HFFc6 (cell line): ENCODE measurements at places on chromosomes 7 and 10.

DNA sequence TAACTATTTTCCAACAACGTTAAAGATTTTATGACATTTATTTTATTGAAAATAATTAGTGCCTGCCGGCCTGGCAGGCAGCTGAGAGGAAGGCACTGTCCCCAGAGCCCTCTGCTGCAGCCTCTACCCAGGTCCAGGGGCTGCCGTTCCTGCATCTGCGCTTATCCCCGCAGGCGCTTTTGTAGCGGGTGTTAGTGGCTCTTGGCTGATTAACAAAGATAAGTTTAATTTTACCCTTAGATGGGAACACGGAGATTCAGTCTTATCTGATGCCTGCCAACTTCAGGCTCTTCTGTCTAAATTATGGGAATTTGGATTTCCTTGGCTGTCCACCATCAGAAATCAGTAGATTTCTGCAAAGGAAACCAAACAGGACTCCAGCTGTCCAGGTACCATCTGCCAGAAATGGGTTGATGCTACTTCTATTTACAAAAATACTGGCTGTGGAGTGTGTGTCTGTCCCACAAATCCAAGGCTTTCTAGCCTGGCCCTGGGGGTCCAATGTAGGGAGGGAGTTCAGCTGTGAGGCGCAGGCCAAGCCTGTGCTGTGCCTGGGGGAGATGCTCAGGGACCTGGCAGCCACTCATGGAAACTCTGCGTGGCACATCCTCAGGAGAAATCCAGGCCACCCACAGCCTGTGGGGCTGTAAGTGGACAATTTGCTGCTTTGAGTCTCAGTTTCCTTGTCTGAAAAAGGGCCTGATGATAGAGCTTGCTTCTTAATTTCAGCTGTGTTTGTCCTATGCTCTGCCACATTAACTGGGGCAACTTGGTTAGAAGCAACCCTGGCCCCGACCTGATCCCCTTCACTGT lies 62.0 kb upstream of the IGFBP3 start:
- no peak for DNase-seq

GRCh38 chr10:126199221-126199998 lies 188.9 kb downstream of the ADAM12 start:
- peak; percentile 87 for DNase-seq

DNA sequence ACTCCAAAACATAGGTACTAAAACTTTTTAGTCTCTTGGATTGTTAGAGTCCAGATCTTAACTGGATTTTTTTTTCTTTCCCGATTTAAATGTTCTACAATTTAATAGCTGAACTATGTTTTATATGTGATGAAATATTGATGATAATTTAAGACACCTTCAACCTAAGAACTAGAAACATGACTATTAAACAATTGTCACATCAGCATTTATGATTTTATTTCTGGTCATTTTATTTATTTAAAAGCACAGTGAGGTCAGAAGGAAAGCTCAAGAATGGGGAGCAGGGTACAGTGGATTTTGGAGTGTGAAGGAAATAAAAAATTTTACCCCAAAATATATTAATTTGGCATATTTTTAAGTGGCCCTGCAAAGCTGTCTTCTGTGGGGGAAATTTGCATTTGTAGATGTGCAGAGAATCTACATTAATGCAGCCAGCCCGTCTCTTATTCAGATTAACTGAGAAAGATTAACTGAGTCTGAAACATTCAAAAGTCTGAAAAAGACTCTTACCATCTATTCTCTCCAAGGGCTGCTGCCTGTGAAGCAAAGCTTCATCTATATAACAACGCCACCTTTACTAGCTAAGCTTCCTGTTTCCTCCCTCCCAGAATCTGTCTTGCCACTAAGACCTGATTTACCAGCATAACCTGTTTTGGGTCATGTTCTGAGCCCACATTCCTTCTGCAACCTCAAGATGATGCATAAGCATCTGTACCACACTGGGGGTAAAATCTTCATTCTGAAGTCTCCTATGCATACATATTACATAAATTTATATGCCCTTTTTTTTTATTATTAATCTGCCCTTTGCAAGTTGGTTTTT lies 86.4 kb downstream of the TMEM106B start:
- no peak for DNase-seq

DNA sequence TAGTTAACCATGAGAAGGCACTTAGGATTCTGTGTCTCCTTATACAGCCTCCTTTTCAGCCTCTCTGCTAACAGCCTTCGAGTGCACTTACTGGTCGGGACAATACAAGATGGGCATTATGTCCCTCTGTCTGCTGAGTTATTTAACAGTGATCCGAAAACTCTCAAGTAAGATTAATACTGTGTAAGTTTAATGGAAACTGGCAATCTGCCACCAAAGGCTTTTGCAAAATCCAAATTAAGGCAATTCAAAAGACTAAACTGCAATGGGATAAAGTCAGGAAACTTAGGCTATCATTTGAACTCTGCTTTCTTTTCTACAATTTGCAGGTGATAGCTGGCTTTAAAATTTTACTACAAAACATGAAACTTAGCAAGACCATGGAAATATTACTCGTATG lies 477.8 kb downstream of the TFEC start:
- DNase-seq, result no peak

- no peak for DNase-seq
Measured at GRCh38 chr10:95818010-95818409, 62.0 kb downstream of the ENTPD1 start.

GRCh38 chr10:98323221-98324164 lies 55.5 kb upstream of the LOXL4 start:
- DNase-seq, result peak; percentile 97

- no peak for DNase-seq
Measured at GRCh38 chr10:14549496-14549895, 218.8 kb upstream of the FRMD4A start.
